ENCODE measurements at places on chromosomes 11 and 22.

DNA sequence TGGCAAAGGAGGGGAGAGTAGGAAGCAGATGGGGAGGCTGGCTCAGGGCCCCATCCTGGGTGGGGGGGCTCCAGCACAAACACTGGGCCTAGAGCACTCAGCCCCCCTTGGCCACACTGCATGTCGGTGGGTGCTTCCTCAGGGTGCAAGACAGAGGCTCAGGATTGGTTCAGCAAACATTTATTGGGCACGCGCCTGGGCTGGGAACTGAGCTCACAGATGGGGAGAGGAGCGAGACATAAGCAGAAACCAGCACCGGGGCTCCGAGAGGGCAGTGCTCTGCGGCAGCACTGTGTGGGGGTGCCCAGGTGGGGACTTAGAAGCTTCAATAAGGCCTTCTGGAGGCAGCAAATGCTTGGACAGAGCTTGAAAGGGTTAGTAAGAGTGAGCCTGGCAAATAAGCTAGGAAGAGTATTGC lies 12.1 kb upstream of the EHD1 start:
- DNase-seq: no peak
- H3K27me3 ChIP-seq: no peaks in the 10 kb centered on the region
- H3K4me3 ChIP-seq: no peak overlapping the region
- peaks cover 26% of the 10 kb centered on the region for H3K4me1 ChIP-seq
- no peak overlapping the region for H3K27ac ChIP-seq

- no peak overlapping the region for H3K4me3 ChIP-seq
- no peaks in the 10 kb centered on the region for H3K27me3 ChIP-seq
- H3K4me1 ChIP-seq: peaks cover 22% of the 10 kb centered on the region
- H3K36me3 ChIP-seq: no peaks in the 10 kb centered on the region
- DNase-seq: no peak
These were observed 10.9 kb upstream of the MRPL23 start for GRCh38 chr11:1936072-1936780.

GRCh38 chr11:73366953-73367352 lies 9.2 kb upstream of the RELT start:
- no peak overlapping the region for H3K4me3 ChIP-seq
- no peaks in the 10 kb centered on the region for H3K27me3 ChIP-seq

DNA sequence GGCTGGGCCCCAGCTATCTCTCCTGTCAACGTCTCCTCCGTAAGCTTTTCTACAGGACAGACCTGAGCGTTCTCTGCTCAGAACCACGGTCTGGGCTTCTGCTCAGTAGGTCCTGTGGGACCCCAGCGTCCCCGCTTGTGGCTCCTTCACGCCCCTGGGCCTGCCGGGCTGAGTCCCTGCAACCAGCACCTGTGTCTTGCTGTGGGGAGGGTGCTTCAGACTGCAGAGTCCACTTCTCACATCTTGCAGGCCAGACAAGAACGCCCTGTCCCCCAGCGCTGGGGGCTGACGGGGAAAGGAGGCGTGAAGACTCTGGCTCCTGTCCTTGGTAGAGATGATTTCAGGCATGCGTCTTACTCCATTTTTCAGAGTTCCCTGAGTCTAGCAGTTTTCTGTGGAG lies 1480.8 kb downstream of the BRD1 start:
- peaks cover 3% of the 10 kb centered on the region for H3K27me3 ChIP-seq
- no peak for DNase-seq
- H3K4me3 ChIP-seq: no peak overlapping the region
- H3K36me3 ChIP-seq: no peaks in the 10 kb centered on the region
- H3K27ac ChIP-seq: no peak overlapping the region
- no peaks in the 10 kb centered on the region for H3K4me1 ChIP-seq

- no peaks in the 10 kb centered on the region for H3K36me3 ChIP-seq
- H3K27me3 ChIP-seq: no peaks in the 10 kb centered on the region
- no peak for DNase-seq
- no peak overlapping the region for H3K27ac ChIP-seq
These were observed 97.2 kb upstream of the CEP126 start for GRCh38 chr11:101817581-101817980.

DNA sequence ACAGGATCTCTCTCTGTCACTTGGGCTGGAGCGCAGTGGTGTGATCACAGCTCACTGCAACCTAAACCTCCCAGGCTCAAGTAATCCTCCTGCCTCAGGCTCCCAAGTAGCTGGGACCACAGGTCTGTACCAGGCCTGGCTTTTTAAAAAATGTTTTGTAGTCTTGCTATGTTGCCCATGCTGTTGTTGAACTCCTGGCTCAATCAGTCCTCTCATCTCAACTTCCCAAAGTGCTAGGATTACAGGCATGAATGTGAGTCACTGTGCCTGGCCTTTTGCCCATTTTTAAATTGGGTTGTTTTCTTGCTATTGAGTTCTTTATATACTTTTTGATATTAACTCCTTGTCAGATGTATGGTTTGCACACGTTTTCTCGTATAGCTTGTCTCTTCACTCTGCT lies 33.0 kb upstream of the PITPNB start:
- DNase-seq: no peak
- H3K4me3 ChIP-seq: no peak overlapping the region
- H3K27ac ChIP-seq: no peak overlapping the region
- no peaks in the 10 kb centered on the region for H3K36me3 ChIP-seq

DNA sequence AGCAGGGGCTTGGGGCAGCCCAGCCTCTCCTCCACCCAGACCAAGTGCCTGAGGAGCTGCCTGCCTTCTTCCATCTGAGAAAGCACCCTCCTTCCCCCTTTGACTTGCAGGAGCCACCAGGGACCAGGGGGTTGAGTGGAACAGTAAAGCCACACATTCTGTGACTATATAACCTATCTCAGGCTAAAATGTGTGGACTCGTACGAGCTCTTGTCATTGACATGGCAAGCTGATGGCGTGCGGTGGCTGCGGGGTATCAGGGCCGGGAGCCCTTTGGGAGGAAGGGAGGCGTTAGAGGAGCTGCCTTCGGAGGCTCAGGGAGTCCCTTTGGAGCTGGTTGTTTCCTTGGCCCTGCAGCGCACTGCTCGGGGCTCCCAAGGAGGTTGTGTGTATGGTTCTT lies 84.5 kb downstream of the CEP164 start:
- H3K27me3 ChIP-seq: no peaks in the 10 kb centered on the region
- no peak overlapping the region for H3K27ac ChIP-seq
- H3K4me3 ChIP-seq: no peak overlapping the region
- no peak for DNase-seq
- H3K36me3 ChIP-seq: peaks cover 24% of the 10 kb centered on the region

DNA sequence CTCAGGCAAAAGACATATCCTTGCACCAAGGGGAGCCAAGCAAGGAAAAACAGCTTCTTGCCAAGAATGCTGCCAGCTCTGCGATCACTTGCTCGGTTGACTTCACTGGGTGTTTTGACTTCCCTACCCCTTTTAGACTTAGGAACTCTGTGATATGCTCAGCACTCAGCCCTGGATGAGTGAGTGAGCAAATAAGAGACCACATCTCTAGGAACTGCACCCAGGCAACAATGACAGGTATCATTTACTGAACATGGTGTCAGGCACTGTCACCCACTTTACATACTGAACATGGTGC lies 3.7 kb upstream of the IRAG1 start:
- no peaks in the 10 kb centered on the region for H3K36me3 ChIP-seq
- no peak for DNase-seq
- no peaks in the 10 kb centered on the region for H3K27me3 ChIP-seq
- no peak overlapping the region for H3K27ac ChIP-seq
- H3K4me1 ChIP-seq: peaks cover 32% of the 10 kb centered on the region

DNA sequence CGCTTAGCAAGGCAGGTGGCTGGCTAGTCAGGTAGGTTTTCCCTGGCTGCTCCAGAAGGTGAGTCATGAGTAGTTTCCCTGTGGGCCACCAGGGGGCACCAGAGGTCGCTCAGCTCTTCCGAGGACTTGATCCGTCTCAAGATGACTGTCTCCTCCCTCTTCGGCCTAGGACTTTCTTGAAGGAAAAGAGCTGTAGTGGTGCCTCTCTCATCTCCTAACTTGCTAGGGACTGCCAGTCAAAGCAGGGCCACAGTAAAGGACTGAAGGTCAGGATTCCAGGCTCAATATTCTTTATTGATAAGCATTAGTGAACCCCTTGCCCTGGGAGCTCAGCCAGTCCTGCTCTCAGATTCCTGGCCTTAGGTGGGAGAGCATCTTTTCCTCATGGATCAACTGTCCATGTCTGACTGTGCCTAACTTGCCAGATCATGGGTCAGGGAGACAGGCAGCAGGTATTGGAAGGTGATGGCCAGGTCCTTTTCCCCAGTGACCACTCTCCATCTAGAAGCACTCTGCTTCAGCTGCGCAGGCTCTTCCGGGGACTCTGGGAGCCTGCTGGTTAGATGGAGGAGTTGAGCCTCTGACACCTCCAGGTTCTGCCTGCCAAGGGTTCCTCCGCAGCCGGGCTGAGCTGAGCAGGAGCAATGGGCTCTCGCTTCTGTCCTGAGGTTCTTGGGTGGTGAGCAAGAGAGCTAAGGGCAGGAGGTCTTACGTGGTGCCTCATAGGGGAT lies 1.9 kb downstream of the POLD4 start:
- no peak overlapping the region for H3K27ac ChIP-seq
- DNase-seq: peak; percentile 81
- H3K4me3 ChIP-seq: no peak overlapping the region
- no peaks in the 10 kb centered on the region for H3K36me3 ChIP-seq

GRCh38 chr11:121465709-121466062 lies 12.9 kb upstream of the SORL1-AS1 start:
- H3K27ac ChIP-seq: peak overlapping the region; percentile 67
- no peak for DNase-seq
- H3K4me1 ChIP-seq: peaks cover 63% of the 10 kb centered on the region
- peaks cover 12% of the 10 kb centered on the region for H3K36me3 ChIP-seq
- H3K4me3 ChIP-seq: no peak overlapping the region

GRCh38 chr22:39463931-39464390 lies 7.1 kb downstream of the MGAT3 start:
- no peak overlapping the region for H3K27ac ChIP-seq
- H3K36me3 ChIP-seq: no peaks in the 10 kb centered on the region
- peaks cover 2% of the 10 kb centered on the region for H3K27me3 ChIP-seq
- DNase-seq: no peak
- H3K4me3 ChIP-seq: no peak overlapping the region

DNA sequence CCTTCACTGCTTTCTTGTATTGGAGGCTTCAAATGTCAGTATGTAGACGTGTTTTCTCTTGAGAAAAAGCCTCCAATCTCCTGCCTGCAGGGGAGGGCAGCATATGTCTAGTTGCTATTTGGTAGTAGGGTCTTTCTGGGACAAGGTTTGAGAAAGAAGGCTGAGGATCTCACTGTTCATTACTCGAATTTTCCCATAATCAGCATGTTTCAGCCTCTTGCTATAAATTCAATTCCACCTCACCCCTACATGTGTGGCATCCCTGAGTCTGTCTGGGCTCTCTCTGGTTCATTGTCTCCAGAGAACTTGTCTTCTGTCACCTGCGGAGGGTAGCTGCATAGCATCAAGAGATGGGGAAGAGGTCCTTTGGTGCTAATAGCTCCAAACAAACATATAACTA lies 19.5 kb upstream of the CCDC83 start:
- H3K4me3 ChIP-seq: no peak overlapping the region
- no peak overlapping the region for H3K27ac ChIP-seq
- H3K4me1 ChIP-seq: no peaks in the 10 kb centered on the region
- H3K27me3 ChIP-seq: no peaks in the 10 kb centered on the region

DNA sequence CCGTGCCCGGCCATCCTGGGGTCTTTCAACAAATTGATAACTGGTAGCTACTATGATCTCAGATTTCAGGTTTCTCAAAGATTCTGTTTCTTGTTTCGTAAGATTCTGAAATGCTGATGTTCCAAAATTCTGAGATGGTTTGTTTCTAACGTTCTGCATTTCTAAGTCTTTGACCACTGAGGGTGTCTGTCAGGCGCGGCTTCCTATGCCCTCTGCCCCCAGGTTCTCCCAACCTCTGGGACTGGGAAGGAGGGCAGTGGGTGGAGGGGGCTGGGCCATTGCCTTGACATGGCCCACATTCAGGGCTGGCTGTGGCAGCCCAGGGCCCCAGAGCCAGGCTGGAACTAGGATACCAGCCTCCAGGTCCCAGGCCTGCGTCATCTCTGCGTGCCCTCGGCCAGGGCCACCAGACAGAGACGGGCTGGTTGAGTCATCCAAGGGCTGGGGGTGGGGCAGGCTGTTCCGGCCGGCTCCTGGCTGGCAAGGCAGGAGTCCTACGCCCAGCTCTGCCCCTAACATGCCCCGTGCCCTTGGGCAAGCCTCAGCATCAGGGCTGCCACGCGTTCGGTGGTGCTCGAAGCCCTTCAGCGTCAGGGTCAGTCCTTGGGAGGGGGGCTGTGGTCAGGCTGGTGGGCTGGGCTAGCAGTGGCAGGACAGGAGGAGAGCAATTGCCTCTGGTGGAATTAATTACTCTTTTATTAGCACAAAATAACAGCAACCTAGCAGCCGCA lies 5.2 kb downstream of the TMEM134 start:
- DNase-seq: no peak
- H3K4me3 ChIP-seq: peak overlapping the region; percentile 90
- H3K4me1 ChIP-seq: peaks cover 33% of the 10 kb centered on the region
- H3K27ac ChIP-seq: peak overlapping the region; percentile 71
- no peaks in the 10 kb centered on the region for H3K27me3 ChIP-seq

- no peaks in the 10 kb centered on the region for H3K27me3 ChIP-seq
- H3K4me3 ChIP-seq: no peak overlapping the region
- no peaks in the 10 kb centered on the region for H3K36me3 ChIP-seq
- H3K4me1 ChIP-seq: no peaks in the 10 kb centered on the region
These were observed 50.2 kb downstream of the RPL27A start for GRCh38 chr11:8732748-8733241.

GRCh38 chr11:117385471-117385870 lies 57.8 kb downstream of the CEP164 start:
- H3K36me3 ChIP-seq: peaks cover 47% of the 10 kb centered on the region
- no peak overlapping the region for H3K4me3 ChIP-seq
- H3K4me1 ChIP-seq: no peaks in the 10 kb centered on the region
- no peak overlapping the region for H3K27ac ChIP-seq
- DNase-seq: no peak
- no peaks in the 10 kb centered on the region for H3K27me3 ChIP-seq

GRCh38 chr11:18012122-18012905 lies 533 bp downstream of the SERGEF start:
- no peaks in the 10 kb centered on the region for H3K36me3 ChIP-seq
- H3K4me1 ChIP-seq: peaks cover 7% of the 10 kb centered on the region
- H3K4me3 ChIP-seq: peak overlapping the region; percentile 83
- DNase-seq: no peak

- H3K27me3 ChIP-seq: no peaks in the 10 kb centered on the region
- H3K27ac ChIP-seq: no peak overlapping the region
- H3K4me3 ChIP-seq: no peak overlapping the region
- H3K36me3 ChIP-seq: no peaks in the 10 kb centered on the region
These were observed 108.9 kb upstream of the OLFML1 start for GRCh38 chr11:7376386-7376785.

- no peak overlapping the region for H3K27ac ChIP-seq
- no peak overlapping the region for H3K4me3 ChIP-seq
- no peak for DNase-seq
- H3K4me1 ChIP-seq: peaks cover 8% of the 10 kb centered on the region
These were observed 4.5 kb downstream of the RNH1 start for GRCh38 chr11:502288-503178.

GRCh38 chr11:65489706-65490320 lies 9.0 kb upstream of the MALAT1 start:
- no peak for DNase-seq
- no peaks in the 10 kb centered on the region for H3K36me3 ChIP-seq
- peaks cover 28% of the 10 kb centered on the region for H3K4me1 ChIP-seq

All from thymus (tissue), 14 donors.